ENCODE measurements at places on chromosomes 2 and 18.

- no peak for DNase-seq
These were observed 342.3 kb upstream of the TMEFF2 start for GRCh38 chr2:192536922-192537624.

- DNase-seq: no peak
These were observed 12.8 kb downstream of the TANK start for GRCh38 chr2:161172901-161173540.

DNA sequence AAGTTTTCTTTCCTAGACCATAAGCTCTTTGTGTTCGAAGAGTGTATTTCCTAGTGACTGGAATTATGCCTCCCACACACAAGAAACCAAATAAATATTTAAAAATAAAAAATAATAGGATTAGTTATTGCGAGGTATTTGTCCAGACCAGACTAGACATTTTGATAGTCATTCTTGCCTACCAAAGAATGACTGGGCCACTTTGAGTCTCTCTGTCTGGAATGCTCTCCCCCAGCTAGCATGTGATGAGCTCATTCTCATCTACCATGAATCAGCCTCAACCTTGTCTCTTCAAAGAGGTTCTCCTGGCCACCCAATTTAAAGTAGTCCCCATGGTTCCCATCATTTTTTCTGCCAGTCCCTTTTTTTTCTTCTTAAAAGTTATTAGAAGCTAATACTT, 13.9 kb upstream of the DSC1 start:
- DNase-seq: peak; percentile 27

DNA sequence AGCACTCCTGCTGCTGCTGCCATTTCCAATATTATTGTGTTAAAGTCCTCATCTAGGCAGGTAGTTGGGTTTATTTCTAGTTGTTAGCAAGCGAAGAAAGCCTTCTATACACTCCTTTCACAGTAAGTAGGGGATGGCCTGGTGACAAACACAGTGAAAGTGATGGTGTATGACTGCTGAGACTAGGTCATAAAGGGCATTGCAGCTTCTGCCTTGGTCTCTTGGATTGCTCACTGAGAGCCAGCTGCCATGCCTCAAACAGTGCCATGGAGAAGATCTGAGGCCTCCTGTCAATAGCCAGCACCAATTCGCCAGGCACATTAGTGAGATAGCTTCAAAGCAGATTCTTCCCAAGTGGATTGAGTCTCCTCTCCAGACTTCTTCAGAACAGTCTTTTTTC, 27.6 kb upstream of the MSTN start:
- DNase-seq: no peak

GRCh38 chr2:188439986-188440385, 148.3 kb downstream of the GULP1 start:
- DNase-seq: peak; percentile 22

GRCh38 chr2:215615067-215615802, 179.4 kb upstream of the FN1 start:
- no peak for DNase-seq

DNA sequence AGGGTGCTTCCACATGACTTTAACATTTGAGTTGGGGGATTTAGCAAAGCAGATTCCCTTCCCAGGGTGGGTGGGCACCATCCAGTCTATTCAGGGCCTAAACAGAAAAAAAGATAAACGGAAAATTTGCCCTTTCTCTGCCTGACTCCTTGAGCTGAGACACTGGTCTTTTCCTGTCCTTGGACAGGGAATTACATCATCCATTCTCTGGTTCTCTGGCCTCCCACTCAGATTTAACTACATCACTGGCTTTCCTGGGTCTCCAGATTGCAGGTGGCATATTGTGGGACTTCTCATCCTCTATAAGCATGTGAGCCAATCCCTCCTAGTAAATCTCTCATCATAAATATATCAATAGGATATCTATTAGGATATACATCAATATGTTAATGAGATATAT, 25.8 kb downstream of the CAPN13 start:
- DNase-seq: no peak

DNA sequence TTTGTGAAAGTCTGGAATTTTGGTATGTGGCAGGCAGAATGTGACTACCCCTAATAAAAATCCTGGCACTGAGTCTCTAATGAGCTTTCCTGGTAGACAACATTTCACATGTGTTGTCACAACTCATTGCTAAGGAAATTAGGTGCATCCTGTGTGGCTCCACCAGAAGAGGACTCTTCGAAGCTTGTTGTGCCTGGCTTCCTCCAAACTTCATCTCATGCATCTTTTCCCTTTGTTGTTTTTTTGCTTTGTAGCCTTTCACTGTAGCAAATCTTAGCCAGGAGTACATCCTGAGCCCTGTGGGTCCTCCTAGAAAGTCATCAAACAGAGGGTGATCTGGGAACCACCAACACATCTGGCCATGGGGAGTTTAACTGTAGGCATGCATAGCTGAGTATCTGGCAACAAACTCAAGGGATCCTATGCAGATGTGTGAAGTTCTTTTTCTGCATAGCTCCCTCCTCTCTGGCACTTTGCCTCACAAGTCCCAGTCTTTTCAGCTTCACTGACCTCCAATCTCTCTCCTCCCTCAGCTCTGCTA, 42.1 kb upstream of the SERTAD2 start:
- DNase-seq: no peak

- no peak for DNase-seq
These were observed 56.8 kb downstream of the DPP4 start for GRCh38 chr2:162017233-162017632.

DNA sequence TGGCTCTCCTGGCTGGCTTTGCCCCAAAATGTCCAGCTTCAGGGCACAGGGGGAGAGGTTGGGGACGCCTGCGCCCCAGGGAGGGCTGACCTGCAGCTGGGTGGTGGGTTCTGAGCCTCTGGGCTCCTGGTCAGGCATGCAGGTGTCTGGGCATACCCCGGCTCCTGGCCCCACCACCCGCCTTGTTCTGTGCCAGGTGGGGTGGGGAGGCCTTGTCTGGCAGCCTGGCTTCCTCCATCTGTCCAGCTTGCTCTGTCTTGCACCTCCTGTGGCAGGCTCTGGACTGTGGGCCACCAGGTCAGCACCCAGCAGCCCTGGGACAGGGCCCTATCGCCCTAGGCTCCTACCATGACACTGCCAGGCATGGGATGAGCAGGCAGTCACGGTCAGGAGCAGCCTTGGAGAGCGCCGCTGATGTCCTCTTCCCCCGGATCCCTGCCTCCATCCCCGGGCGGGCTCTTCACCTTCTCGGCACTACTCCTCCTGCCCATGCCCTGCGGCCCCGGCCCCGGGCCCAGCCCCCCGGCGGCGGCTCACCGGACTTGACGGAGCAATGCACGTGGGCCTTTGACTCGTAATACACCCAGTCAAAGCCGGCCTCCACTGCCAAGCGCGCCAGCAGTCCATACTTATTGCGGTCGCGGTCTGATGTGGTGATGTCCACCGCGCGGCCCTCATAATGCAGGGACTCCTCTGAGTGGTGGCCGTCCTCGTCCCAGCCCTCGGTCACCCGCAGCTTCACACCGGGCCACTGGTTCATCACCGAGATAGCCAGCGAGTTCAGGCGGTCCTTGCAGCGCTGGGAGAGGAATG, 3.6 kb downstream of the IHH start:
- no peak for DNase-seq

- DNase-seq: peak; percentile 12
These were observed 175.8 kb downstream of the LOXHD1 start for GRCh38 chr18:46481048-46481846.

DNA sequence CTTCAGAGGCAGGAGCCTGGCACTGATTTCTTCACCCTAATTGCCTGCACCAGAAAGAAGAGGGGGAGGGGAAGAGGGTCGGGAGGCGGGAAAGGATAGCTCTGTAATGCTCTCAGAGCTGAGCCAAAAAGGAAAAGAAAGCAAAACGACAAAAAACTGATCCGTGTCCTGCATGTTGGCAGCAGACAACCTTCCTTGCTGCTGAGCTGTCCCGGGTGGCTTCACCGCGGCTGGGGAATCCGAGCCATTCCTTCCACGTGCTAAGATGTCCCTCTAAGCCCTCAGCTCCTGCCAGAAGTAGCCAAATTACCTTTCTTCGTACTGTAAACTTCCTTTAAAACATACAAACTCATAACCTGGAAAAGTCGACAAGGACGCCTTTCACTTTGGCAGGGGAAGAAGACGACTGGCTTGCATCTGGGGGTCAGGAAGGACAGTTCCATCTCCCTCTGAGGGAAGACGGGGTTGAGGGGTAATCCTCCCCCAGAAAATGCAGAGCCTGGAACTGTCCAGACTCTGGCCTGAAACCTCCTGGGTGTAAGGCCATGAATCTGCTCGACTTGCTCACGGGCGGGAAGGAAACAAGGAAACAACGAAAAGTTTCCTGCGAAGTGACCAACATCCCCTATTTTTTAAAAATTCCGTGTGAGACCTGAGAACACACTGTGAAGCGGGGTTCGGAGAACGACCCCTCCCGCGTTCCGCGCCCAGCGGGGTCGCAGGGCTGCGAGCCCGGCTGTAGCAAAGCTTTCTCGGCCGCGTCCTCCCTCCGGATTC, 7.7 kb downstream of the OTX1 start:
- DNase-seq: no peak

DNA sequence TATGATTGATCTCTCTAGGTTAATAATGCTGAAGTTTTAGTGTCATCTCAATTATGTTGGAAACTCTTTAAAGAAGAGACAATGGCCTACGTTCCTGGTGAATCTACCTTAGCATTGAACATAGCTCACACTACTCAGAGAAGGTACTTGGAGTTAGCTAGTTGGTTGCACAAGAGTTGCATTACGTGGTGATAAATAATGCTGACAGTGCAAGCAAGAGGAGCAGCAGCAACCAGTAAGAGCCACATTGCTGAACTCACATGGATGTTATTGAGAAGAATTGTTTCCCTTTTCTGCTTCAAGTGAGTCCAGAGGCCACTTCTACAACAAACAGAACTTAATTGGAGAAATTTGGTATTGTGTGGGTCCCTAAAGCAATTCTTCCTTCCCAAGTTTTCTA, 737.1 kb downstream of the TDRD15 start:
- peak; percentile 47 for DNase-seq

DNA sequence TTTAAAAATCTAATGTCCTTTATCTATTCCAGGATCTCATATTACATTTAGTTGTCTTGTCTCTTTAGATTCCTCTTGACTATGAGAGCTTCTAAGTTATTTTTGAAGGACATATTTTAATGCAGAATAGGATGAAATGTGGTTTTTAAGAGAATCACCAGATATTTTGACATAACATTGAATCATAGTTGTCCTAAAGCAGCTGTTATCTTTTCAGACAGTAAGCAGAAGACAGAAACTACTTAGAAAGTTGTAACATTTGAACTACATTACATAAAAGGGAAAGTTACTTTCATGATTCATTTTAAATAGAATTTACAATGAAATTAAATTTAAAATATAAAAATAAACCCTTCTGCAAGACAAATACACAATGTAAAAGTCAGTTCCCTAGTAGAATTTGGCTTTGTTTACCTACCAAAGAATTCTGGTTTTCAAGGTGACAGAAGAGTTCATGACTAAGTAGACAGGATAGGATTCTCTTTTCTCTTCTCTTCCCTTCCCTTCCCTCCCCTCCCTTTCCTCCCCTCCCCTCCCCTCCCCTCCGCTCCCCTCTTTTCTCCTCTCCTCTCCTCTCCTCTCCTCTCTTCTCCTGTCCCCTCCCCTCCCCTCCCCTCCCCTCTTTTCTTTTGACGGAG, 186.0 kb downstream of the DIS3L2 start:
- peak; percentile 76 for DNase-seq

GRCh38 chr18:7467708-7468466, 99.2 kb upstream of the PTPRM start:
- peak; percentile 54 for DNase-seq

Data from amniotic epithelial cell (primary cell).